NCI-H460 (cell line): ENCODE measurements at places on chromosomes 3 and 15. TPM values are rescaled to one million over a fixed set of nuclear protein-coding genes. Genes with fewer than 3 reads are reported as not detected.
A peak's percentile ranks its signal among the peaks of the same experiment; 100 is the strongest.

SEMA3F gene
- 4.4 and 5.4 TPM in 2 replicates for total RNA-seq

COL6A6 gene
- total RNA-seq = not detected in 2 replicates

DNA sequence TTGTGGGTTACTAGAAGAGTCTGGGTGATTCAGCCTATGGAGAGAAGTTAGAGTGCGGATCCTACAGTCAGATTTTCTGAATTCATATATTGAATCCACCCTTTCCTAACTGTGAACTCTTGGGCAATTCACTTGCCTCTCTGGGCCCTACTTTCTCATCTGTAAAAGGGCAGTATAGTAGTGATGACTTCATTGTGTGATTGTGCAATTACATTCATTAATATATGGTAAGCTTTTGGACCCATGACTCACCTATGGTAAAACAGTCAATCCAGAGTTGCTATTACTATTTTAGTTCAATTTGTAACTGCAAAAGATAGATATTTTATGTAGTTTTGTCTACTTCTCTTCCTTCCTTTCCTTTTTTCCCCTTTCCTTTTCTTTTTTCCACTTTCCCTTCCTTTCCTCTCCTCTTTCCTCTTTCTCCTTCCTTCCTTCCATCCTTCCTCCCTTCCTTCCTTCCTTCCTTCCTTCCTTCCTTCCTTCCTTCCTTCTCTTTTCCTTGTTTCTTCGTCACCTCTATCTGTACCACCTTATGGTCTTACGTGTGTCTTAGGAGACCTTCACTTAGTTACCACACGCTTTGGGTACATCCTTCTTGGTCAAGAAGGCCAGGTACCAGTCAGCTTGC, 37.0 kb downstream of the GMNC start:
- no peak for DNase-seq

TICRR gene
- 5.2 and 5.9 TPM in 2 replicates for total RNA-seq

CDCP1 gene
- total RNA-seq = 47.5 and 47.7 TPM in 2 replicates

GRCh38 chr3:177320765-177321247, 123.5 kb upstream of the TBL1XR1 start:
- DNase-seq = no peak

DNA sequence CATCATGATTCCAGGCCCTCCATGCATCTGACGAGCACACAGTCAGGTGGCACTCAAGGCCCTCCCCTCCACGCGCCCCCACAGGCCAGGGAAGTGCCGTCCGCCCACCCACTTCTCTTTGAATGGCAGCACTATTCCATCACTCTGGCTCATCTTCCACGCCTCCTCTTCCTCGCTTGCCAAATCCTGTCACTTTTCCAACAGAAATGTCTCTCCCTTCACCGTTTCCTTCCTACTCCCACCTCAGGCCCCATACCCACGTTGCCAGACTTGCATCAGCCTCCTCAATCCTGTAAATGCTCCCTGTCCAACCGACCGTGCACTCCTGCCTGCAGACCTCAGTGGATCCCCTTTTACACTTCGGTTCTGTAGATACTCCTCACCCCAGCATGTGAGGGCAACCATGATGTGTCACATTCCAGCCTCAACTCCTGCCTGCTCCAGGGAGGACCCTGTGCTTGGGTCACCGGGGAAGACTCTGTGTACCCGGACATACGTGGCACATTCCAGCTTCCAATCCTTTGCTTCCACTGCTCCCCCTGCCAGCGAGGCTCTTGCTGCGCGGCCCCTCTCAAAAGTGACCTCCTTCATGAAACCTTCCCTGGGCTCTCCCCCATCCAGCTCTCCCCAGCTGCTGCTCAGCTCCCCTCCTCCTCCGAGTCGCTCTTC, 29.6 kb downstream of the ADCY5 start:
- DNase-seq = no peak

HACD2 gene
- 21.3 and 25.4 TPM in 2 replicates for total RNA-seq

GRCh38 chr15:66452420-66452819, 45.1 kb downstream of the SNAPC5 start:
- DNase-seq = no peak

- DNase-seq = no peak
Observed at GRCh38 chr15:74212494-74212893, 9.9 kb upstream of the STRA6 start.

DNA sequence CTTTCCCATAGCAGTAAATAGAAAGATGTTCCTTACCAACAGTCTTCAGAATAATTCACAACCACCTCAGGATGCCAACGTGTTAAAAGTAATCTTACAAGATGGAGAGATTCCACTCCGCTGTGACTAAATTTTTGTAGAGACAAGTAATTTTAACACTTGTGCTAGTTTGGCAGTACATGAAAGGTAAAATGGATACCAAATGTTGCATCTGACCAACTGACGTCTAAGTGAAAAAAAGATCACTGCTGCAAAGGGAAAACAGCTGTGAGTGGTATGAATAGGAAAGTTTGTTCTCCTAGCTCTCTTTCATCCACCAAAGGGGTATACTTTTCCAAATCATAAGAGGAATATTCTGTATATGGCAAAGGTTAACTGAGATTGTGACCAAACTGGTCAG, 2.6 kb downstream of the SPG21 start:
- DNase-seq = no peak

- DNase-seq = no peak
Observed at GRCh38 chr3:78130741-78131290, 1090.9 kb downstream of the ROBO2 start.

IL17RE gene
- total RNA-seq = 0.12 and 0.23 TPM in 2 replicates

DNA sequence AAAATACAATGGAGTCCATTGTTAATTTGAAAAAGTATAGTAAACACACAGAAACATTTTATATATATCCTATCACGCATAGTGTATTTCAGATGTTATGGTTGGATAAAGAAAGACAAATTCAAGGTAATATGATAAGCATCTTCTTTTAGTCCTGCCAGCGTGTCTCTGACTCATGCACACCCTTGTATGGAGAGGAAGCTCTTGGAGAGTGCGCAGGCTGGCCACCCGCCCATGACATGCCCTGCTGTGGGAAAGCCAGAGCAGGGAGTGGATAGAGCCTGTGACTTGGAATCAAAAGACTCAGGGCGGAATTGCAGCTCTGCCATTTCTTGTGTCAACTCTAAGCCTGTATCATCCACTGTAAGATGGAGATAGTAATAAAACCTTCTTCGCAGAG, 23.0 kb upstream of the COPG1 start:
- peak; percentile 77 for DNase-seq

STRA6 gene
- total RNA-seq = 0.17 and 0.29 TPM in 2 replicates

CLRN1 gene
- not detected in 2 replicates for total RNA-seq

- no peak for DNase-seq
Observed at GRCh38 chr15:81473177-81473576, 99.2 kb upstream of the TMC3 start.

GRCh38 chr3:172357850-172358754, 90.2 kb downstream of the GHSR start:
- DNase-seq = no peak

DNA sequence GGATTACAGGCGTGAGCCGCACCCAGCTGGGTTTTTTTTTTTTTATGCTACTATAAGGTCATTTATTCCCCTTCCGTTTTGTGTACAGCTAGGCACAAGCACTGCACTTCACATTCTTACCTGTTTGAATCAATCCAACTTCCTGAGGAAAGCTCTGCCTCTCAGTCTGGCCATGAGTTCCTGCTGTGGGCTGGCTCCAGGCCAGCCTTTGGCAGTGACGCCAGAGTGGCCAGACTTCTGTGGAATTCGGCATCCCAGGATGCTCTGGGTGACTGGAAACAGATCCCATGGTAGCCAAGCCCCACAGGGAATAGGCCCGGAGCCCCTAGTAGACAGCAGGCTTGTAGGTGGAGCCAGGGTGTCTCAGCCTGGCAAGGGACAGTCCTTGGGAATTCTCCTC, 21.5 kb upstream of the TIMP4 start:
- no peak for DNase-seq

DNA sequence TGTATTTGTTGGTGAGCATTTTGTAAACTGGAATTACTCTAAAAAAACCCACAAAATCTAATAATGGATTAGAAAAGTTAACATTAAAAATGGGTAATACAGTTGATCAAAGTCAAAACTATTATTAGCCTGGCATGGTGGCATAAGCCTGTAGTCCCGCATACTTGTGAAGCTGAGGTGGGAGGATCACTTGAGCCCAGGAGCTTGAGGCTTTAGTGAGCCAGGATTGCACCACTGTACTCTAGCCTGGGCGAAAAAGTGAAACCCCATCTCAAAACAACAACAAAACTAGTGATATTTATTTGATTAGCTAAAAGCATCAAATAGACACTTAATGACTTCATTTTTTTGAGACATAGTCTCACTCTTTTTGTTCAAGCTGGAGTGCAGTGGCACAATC, 3.6 kb downstream of the SNX1 start:
- DNase-seq = no peak

COLQ gene
- total RNA-seq = not detected in 2 replicates

DNA sequence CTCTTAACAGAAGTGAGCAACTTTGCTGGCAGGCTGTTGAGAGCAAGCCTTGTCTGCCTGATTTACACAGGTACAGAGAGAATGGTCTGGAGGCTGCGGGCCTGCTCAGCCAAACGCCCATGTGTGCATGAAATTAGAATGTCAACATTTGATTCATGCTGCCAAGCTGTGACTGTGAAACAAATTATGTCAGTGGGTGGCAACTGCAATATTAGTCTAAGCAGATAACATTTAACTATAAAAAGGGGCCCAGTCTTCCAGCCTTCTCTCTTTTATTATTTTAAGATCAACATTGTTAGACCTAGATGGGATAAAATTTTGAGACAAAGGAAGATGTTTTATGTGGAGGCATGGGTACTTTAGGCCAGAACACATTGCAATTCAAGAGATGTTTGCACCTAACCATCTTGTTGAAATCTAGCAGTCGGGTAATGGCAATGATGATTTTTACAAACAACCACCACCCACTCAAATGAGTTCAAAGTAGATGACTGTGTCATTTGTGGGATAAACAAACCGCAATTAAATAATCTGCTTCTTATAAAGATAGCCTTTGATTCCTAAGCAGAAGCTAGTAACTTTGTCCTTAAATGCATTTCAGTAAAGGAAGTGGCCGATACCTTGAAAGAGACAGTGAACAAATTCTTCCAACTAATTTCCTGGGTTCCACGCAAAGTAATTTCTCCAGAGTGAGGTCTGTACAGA, 70.2 kb downstream of the FOXB1 start:
- DNase-seq = no peak

PDZRN3 gene
- 0.05 TPM in 1 of 2 replicates, not detected in the other for total RNA-seq

CILP gene
- total RNA-seq = not detected in 2 replicates

SLC22A14 gene
- 0.35 TPM in 1 of 2 replicates, not detected in the other for total RNA-seq

- no peak for DNase-seq
Observed at GRCh38 chr3:121552379-121552778, 6.6 kb upstream of the POLQ start.

GRCh38 chr3:141129049-141129448, 77.9 kb downstream of the SPSB4 start:
- no peak for DNase-seq

- no peak for DNase-seq
Observed at GRCh38 chr15:89664441-89665350, 9.4 kb upstream of the KIF7 start.

GRCh38 chr15:27124287-27124871, 153.4 kb downstream of the GABRG3 start:
- DNase-seq = no peak

UPK1B gene
- not detected in 2 replicates for total RNA-seq

DNA sequence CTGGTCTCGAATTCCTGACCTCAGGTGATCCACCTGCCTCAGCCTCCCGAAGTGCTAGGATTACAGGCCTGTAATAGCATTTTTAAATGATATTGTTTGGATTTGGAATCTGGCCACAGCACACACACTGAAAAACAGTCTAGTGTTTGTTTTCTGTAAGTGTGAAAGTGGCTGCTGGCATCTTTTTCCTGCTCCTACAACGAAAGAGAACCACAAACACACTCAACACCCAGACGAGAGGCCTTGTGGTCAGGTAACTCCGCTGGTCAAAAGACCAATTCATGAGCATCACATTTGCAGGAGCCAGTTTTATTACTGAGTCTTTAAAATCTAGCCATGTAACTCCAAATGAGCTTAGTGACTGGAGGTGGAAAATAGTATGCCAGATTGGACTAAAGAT, 50.2 kb downstream of the IMPG2 start:
- no peak for DNase-seq

ZNF385D gene
- 0.02 TPM in 1 of 2 replicates, not detected in the other for total RNA-seq

GRCh38 chr15:96358001-96358801, 27.7 kb downstream of the NR2F2 start:
- no peak for DNase-seq

GRCh38 chr15:88627463-88627862, 6.3 kb downstream of the AEN start:
- no peak for DNase-seq

RETNLB gene
- total RNA-seq = not detected in 2 replicates

DNA sequence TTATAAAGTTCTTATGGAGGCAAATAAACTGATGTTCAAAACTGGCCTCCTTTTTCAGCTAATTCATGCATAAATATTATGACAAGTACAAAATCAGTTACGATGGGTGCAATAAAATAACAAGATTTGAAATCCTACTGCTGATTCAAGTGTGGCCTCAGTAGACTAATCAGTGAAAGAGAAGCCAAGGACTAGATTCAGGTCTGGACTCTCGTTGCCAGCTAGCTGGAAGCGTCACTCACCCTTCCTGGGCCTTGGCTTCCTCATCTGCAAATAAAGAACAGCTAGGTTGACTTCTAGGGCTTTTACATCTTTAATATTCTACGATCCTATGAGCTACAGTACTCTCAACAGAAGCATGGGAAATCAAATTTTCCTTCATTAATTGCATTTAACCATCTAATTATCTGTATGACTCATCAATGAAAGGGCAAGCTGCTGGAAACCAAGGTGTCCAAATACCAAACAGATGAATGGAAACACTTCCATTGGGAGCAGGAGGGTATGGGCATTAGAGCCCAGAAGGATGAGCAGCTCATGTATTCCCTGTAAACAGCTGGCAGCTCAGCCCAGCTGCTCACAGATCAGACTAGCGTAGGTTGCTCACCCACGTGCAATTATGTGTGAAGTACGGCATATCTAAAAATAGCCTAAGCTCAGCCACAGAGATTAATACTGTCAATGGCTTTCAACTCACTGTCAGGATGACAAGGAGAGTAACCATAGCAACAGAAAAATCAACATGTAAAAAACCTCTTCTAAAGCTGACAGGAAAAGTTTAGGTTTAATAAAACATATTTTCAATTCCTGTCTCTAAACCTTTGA, 294.8 kb downstream of the PLCL2 start:
- no peak for DNase-seq

CYP1A2 gene
- total RNA-seq = not detected in 2 replicates

DNA sequence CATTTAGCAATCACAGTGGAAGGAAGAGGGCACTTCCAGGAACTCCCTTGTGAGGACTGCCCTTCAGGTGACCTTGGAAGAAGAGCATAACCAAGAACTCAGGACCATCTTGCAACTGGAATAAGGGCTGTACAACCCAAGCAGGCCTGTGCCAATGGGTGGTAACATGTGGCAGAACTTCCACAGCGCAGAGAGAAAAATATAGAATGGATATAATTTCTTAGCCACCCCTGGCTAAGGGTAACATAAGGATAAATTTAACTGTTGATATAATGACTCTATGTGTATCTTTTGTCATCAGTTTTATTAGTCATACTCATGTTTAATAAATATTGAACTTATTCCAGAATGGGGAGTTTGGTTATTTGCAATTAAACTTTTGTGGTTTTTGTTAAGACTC, 13.4 kb upstream of the MFSD1 start:
- no peak for DNase-seq
